B cell (primary cell): ENCODE measurements at places on chromosomes 1 and 21.

DNA sequence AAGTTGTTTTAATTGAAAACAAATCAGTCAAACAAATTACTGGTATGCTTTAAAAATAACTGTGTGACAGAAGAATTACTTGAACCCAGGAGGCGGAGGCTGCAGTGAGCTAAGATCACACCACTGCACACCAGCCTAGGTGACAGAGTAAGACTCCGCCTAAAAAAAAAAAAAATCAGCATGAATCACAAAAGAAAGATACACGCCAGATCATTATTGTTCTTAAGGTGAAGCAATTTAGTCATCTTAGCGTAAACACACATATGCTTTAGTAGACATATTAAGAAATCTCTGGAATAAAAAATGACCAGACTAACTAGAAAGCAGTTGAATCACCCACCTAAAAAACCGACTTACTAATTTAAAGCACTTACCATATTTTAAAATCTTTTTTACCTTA, 20.2 kb downstream of the RERE start:
- DNase-seq = no peak

DNA sequence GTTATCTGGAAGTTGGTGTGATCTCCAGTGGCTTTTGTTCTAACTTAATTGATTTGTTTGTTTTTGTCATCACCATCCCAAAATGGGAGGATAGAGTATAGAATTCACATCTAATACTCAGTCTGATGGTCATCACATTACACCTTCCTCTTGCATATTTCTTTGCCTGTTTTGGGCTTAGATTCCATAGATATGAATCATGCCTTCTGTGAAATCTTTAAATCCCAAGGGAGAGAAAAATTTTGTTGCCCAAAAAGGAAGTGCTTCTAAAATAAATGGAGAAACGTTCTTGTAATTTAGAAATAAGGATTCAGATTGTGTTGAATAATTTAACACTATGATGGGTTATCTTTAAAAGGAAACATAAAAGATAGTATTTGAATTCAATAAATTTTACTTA, 446.0 kb upstream of the LRRC7 start:
- DNase-seq = no peak

GRCh38 chr1:219296430-219297355, 123.0 kb downstream of the LYPLAL1 start:
- no peak for DNase-seq

GRCh38 chr1:222892137-222892769, 77.4 kb downstream of the DISP1 start:
- no peak for DNase-seq

DNA sequence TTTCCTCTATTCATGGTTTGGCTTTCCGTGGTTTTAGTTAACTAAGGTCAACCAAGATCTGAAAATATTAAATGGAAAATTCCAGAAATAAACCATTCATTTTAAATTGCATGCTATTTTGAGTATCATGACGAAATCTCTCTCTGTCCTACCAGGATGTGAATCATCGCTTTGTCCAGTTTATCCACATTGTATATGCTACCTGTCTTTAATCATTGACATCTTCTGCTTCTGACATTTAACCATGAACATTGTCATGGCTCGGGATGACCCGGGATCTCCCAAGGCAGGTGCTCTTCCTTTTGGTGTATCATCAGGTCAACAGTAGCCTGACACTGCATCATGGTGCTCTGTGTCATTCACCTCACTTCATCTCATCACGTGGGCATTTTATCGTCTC, 125.5 kb upstream of the HNRNPU start:
- DNase-seq = no peak

- no peak for DNase-seq
Observed at GRCh38 chr1:201397675-201398074, 1.4 kb downstream of the LAD1 start.

- no peak for DNase-seq
Observed at GRCh38 chr1:183188240-183188639, 2.2 kb downstream of the LAMC2 start.

DNA sequence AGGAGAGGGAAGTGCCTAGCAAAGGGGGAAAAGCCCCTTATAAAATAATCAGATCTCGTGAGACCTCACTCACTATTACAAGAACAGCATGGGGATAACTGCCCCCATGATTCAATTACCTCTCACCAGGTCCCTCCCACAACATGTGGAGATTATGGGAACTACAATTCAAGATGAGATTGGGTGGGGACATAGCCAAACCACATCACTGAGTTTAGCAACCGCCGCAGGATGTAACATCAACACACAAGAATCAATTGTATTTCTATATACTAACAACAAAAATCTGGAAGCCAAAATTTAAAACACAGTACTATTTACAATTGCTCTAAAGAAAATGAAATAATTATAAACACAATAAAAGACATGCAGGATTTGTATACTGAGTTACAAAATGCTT, 21.9 kb downstream of the DIRAS3 start:
- DNase-seq = no peak

DNA sequence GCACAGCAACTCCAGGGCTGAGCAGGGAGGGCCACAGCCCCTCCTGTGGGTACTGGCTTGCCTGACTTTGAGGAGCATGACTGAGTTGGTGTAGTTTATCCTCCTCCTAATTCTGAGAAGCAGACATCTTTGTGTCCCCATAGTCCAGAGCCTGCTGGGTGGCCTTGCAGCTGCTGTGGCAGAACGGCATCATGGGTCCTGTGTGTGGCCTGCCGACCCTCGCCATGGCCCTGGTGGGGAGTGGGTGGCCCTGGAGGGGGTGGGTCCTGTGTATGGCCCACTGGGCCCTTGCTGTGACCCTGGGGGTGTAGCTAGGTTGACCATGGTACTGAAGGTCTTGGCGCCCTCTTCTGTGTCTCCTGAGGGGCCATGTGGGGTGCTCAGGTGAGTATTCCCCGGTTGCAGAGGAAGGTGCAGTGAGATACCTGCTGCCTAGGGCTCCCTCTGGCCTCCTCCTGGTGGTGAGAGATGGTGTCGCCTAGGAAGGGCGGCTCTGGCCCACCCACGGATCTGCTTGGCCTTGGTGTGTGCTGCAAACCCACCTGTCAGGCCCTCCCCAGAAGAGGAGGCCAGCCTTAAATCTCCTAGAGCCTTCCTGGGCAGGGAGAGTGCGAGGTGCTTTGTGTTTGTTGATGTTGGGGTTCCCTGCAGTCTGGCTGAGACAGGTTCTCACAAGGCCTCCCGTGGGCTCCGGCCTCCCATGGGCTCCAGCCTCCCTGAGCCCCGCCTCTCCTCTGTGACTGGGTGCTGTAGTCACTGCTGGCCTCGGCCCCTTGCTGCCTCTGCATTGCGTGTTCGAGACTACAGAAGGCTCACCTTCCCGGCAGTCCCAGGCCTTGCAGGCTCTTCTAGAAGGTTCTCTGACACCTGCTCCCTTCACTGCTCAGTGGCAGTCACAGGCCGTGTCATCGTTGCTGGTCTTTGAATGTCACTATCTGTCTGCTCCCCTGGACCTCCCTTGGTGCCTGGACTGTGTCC, 7.8 kb downstream of the SNAP47 start:
- DNase-seq = no peak

DNA sequence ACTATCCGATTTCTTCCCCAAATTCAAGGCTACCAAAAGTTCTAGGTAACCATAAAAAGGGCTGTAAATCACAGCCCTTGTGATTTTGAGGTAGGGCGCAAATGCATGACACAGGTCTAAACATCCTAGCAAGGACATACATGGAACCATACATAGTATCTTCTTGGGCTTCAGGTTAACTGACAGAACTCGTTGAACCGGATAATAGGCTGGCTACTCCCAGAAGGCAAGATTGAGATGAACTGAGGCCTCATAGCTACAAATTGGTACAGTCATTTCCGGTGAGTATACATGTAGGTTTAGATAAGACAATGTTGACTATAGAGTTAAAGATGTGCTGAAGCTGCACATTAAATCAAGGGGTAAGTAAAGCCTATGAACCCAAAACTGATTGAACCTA, 27.3 kb upstream of the TP53BP2 start:
- DNase-seq = no peak

GRCh38 chr1:65471213-65471833, 50.9 kb downstream of the LEPR start:
- no peak for DNase-seq

DNA sequence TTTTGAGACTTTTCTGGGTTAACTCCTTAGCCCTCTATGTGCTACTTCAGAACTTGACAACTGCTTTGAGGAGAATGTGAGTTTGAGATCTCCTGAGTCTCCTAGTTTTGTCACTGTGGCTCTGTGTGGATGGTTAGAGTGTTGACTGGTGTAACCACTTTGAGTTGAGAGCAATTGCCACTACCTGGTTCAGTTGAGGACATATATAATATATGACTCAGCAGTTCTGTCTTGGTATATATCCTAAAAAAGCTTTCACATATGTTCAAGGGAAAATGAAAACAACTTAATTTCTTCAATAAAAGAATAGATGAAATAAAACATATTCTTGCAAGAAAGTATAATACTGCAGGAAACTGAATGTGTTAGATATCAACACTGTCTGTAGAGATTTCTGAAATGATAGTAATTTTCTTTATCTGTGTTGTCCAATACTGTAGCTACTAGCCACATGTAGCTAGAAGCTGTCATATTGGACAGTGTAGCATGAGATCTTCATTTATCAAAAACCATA, 96.7 kb upstream of the QSOX1 start:
- no peak for DNase-seq

DNA sequence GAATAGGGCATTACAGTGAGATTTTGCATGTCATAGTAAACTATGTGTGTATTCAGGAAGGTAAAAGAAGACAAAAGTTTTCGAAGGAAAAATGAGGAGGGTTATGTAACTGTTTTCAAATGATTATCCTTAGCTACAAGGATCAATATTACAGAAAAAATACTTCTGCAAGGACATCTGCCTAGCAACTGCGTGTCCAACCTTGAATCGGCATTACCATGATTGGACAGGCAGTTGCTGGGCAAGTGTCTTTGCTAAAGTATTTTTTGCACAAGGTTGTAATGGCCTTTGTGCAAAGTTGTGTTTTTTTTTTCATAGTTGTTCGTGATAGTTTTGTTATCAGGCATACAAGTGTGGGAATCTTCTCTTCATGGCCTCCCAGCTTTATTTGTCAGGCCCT, 136.8 kb downstream of the FASLG start:
- no peak for DNase-seq

DNA sequence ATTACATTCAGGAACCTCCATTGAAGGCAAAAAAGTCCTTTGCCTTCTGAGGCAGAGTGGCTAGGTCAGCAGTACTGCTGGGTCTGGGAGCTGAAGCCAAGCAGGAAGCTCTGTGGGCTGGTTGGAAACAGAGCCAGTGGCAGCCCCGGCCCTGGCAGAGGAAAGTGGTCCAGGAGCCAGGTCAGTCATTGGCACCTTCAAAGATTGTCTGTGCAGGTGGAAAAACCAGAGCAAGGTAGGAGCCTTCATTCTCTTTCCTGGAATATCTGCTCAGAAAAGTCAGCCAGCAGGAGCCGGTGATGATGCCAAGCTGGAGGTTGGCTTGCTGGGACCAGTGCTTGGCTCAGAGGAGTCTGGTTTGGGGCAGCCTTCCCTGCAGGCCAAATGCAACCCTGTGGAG, 12.5 kb upstream of the DISP3 start:
- no peak for DNase-seq

DNA sequence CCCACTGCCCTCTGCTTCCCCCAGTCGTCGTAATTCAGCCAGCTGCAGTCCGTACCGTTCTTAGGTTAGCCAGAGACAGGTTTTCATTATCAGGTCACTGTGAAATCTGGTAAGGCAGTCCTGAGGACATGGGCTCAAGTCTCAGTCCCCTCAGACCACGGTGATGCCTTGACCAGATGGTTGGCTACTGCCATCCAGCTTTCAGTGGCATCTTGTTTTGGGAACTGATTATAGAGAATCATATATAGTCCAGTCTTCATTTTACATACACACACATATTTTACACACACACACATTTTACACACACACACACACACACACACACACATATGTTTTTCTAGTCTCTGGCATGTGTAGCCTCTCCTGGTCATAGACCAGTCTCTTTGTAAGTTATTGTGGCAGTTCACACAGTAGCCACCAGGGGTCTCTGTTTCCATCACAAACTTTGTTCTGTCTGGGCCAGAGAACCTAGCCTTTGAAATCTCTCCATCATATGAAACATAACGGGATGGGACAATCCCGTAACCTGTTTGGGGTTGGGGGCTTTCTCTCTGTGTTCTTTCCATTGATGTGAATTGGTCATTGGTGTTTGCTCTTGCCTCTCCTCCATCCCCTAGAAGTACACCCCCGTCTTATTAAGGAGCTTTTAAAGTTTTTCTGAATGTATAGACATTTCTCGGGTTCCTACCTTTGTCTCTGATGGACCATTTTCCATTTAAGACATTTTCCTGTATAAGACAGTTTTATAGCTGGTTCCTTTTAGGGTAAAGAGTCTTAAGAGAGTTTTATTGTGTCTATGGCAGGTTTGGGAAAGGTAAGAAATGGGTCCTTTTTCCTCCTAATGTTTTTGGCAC, 8.4 kb upstream of the IKBKE start:
- DNase-seq = peak; percentile 78

- DNase-seq = no peak
Observed at GRCh38 chr1:43832255-43832654, 101.3 kb upstream of the ARTN start.

DNA sequence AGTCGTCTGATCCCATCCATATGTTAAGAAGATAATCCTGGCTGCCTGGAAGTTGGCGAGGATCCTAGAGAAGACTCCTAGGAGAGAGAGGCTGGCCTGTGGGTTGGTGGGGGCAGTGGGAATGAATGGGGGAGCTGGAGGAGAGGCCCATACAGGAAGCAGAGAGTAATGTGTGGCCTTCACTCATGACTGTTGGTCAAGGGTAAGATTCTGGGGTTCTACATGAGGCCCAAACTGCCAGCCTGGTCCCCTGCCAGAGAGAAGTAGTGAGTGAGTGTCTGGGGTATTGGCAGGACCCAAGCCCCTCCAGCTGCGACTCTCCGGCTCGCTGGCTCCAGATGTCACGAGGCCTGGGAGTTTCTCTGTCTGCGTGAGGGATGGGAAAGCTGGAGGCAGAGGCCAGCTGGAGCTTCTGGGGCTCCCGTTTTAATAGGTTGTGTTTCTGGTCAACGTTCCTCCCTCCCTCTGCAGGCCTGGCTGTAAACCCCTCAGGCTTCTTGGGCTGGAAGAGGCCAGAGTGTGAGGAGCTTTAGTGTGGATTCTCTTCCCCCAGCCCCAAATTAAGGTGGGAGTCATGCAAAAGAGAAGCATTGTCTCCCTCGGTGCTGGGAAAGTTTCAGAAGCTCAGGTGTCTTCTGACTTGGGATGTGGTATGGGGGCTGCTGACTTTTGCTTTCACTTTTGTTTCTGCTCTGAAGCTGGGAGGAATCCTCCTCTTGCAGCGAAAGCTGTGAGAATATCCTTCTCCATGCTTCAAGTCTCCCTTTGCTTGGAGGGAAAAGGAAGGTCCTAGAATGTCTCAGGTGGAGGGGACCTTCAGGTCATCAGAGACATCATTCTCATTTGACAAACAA, 2.6 kb downstream of the TMEM51 start:
- DNase-seq = peak; percentile 13

- DNase-seq = no peak
Observed at GRCh38 chr1:214066936-214067335, 79.2 kb downstream of the PROX1 start.

- no peak for DNase-seq
Observed at GRCh38 chr1:244862354-244862698, 2.0 kb downstream of the HNRNPU start.
